Stimulated activated CD4-positive, alpha-beta T cell treated with anti-CD3 and anti-CD28 coated beads, Interleukin-15, amount 100 ng/mL, for 1 hour (primary cell): ENCODE measurements at places on chromosomes 6 and 20.

GRCh38 chr6:91691449-91691848 lies 1104.6 kb upstream of the MAP3K7 start:
- no peak for DNase-seq

- DNase-seq, result no peak
These were observed 18.6 kb upstream of the SPDEF start for GRCh38 chr6:34574647-34575293.

DNA sequence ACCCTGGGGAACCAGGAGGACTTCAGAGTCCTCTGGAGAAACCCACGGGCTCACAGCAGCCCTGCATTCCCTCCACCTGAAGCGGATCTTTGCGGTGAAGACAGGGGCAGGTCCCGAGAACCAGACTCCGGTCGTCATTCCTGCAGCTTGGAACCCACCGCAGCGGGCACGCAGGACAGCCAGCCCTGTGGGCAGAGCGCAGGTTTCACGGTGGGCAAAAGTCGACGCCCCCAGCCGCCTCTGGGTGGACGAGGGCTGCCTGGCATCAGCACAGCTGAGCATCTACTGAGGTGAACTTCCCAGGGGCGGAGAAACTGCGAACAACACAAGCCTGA lies 118.3 kb downstream of the PSMB1 start:
- no peak for DNase-seq

DNA sequence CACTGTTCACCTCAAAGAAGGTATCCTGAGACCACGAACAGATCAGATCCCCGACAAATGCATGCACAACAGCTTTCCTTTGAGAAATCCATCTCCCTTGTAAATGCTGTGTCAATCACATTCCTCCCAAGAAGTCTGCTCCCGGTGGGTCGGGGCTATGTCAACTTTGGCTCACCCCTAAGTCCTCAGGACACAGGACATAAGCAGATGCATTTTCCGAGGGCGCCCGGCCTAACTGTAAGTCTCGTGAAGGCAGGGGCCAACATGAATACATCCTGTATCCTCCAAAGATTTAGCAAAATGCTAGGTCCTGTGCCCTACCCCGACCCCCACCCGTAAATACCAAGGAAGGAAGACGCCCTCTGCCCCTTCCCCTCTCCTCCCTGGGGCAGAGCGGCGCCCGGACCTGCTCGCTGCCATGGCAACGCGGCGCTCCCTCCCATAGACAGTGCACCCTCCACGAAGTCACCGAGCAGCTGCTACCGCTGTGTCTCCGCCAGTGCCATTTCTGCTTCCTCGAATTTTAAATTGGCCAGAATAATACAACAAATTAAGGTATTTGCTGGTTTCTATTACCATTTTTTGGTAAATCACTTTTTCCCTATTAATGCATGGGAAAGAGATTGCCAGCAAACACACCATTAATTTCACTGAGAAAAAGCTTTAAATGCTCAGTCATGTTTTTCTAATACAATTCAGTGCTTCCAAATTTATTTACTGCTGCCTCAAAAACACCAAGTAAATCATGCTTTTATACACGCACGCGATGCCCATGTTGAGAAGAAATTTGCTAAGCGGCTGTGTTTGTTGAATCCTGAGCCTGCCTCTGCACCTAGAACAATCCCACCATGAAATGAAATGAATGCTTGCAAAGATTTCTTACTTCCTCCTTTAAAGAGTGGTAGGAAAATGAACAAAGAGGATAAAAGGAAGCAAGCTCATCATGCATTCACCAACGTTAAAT lies 100.6 kb downstream of the PCSK2 start:
- DNase-seq, result no peak

DNA sequence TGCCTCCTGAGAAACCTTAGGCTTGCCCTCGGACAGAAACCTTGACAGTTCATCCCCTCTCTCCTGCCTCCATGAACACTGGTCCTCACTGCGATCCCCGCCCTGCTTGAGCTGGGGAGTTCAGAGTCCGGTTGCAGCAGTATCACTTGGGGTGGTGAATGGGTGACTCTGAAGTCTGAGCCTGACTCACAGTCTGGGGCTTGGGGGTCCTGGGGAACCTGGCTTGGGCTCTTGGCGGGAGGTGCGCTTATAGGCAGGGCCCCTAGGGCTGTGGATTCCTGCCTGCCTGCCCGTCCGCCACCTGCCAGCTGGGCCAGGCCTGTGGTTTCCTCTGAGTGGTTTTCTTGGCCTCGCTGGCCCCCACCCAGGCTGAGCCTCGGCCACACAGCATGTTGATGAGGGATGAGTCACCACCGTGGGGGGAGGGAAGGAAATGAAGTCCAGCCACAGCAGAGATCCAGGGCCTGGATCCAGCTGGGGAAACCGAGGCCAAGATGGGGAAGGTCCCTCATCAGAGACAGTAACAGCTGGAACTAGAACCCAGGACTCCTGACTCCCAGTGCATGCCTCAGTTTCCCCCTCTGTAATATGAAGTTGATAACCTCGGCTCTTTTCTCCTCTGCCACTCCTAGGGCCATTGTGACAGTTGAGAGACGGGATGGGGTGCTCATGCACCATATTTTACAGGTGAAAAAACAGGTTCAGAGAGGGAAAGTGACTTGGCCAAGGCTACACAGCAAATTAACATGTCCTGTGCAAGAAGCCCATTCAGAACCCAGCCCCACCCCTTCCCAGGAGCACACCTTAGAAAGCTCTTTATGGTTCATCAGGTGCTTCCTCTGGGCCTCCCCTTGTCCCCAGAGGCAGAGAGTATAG lies 9.2 kb downstream of the FOXS1 start:
- no peak for DNase-seq

DNA sequence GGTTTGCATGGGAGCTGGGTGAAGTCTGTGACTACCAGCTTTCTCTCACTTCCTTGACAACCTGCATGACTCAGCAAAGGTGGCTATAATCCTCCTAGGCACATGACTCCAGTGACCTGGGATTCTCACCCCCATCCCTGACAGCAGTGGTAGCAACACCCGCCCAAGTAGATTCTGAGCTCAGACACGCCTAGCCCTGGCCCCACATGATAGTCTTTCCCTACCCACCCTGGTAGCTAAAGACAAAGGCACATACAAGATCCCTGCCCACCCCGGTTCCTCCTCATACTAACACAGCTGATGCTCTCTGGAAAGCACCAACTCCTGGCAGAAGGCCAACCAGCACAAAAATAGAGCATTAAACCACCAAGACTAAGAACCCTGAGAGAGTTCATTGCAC lies 25.9 kb upstream of the CRISP1 start:
- DNase-seq, result no peak

- no peak for DNase-seq
These were observed 475.0 kb upstream of the SULF2 start for GRCh38 chr20:48260129-48260756.

GRCh38 chr6:163192591-163192990 lies 221.9 kb upstream of the QKI start:
- DNase-seq, result no peak

- DNase-seq, result no peak
These were observed 33.7 kb upstream of the VEGFA start for GRCh38 chr6:43736211-43736786.

DNA sequence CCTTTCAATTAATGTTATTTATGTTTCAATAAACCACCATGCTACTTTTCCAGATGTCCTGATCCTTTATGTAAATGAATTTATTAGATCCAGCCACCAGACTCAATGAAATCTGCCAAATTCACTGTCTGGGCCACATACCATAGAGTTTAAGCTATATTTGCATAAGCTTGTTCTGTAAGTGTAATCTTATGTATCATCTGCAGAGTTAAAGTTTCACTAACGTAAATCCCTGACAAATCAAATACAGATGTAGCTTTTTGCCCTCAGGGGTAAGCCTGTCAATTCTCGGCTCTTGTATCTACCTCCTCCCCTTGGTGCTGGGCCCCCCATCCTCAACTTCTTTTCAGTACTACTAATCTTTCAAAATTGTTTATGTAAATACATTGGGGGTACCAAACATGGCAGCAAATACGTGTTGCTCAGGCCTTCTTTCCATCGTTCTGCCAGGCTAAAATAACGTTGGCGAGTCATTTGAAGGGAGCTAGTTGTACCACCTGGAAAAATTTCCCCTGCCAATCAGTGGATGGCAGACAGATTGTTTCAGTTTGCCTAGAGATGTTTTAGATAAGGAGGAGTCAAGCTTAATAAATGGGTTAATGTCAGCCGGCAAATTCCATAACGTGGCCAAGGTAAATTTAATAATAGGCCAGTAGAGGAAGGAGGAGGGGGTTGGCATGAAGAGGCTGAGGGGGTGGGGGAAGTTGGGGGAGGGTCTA lies 79.6 kb downstream of the RPS12 start:
- DNase-seq, result no peak

- no peak for DNase-seq
These were observed 114.3 kb upstream of the BTN3A2 start for GRCh38 chr6:26250698-26251044.

DNA sequence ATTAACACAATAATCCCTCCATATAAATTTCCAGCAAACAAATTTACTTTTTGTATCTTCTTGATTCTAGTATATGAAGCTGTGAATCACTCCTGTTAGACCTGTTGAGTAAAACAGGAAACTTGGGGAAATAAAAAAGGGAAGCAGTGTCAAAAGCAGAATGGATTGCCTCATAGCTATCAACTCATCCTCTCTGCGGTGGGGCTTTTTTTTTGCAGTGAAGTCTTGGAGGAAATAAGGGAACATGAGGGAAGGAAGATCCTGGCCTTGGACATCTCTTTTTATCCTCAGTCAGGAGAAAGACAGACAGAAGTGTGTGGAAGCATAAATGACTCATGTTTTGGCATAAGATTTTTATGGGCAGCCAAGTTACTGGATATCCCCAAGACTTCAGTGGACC lies 332.5 kb downstream of the TFAP2A start:
- no peak for DNase-seq

DNA sequence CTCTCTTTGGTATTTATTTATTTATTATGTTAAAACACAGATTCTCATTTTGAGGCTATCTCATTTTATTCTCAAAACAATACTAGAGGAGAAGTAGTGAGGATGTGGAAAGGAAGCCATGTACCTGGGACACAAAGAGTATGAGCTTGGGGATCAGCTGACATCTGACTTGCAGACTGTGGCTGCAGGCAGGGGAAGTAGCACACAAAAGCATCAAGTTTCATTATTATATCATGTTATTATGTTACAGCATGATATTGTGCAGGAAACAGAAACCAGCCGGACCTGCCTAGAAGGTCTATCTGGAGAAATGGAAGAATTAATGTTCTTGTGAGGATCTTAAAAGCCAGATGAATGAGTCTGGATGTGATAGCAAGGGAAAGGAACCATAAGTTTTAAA lies 248.2 kb downstream of the KHDC1L start:
- no peak for DNase-seq

- no peak for DNase-seq
These were observed 47.8 kb upstream of the ENTPD6 start for GRCh38 chr20:25147716-25148115.

- no peak for DNase-seq
These were observed 29.9 kb upstream of the AGPAT4 start for GRCh38 chr6:161303628-161304340.

DNA sequence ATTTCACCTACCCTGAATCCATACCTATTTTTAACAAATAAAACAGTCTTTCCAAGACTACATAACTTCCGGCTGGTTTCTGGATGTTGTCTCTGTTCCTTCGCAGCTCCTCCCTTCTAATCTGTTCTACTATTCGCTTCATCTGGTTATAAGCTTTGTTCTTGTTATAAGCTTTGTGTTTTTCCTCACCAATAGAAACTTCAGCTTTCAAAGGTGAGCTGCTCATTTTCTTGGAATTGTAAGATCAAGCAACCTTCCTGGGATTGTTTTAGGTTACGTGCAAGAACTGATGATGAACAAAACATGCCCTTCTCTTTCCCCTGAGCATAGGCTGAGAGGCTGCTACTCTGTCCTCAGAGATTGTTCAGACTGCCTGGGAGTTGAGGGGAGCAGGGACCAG lies 2.1 kb downstream of the GFOD1 start:
- no peak for DNase-seq

- DNase-seq, result no peak
These were observed 50.6 kb upstream of the IFNGR1 start for GRCh38 chr6:137269803-137270202.

- DNase-seq, result no peak
These were observed 45.0 kb upstream of the FUCA2 start for GRCh38 chr6:143556529-143556928.

DNA sequence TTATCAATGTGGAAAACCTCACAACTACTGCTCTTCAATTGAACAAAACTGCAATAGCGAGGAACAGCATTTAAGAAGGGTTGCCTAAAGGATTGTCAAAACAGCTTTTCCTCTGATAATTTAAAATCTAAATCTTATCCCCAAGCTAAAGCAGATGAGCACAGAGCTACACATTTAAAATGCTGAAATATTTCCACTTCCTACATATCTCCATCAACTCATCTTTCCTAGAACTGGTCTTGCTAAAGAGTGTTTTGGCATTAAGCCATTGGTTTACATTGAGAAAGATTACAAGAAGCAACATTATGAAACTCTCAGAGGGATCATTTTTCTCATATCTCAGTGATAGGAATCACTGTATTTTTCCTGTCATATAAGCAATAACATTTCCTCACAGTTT lies 3.6 kb downstream of the OR10C1 start:
- DNase-seq, result no peak

GRCh38 chr6:157023958-157024357 lies 246.8 kb downstream of the ARID1B start:
- DNase-seq, result no peak

DNA sequence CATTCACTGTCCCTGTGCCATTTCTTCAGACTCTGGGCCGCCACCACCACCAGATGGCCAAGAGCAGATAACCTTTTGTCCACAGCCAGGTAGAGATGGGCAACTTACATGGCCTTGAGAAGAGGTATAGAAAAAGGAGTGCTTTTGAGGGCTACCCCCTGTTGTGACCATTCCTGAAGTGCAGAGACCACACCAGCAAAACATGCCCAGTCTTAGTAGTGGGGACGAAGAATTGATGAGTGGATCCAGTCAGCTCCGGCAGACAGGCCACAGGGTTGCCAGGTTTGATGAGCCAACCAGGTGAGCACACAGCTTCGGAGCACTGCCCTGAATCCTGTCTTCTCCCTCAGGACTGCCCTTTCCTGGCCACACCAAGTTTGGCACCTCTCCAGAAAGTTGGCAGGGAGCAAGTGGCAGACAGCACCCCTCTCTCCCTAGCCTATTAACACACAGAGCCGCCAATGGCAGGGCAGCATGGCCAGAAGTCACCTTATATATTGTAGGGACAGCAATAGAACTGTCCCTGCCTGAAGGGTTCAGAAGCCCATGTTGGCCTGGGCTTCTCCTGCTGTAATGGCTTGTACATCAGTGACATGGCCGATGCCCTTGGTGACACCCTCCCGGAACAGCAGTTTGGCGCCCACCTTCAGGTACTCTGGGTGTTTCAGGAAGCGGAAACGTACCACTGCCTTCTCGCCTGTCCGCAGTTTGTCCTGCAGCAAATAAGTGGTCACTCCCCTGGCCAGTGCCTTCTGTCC lies 7.8 kb downstream of the GTPBP2 start:
- no peak for DNase-seq

GRCh38 chr6:158972241-158973233 lies 27.5 kb downstream of the RSPH3 start:
- DNase-seq, result no peak

GRCh38 chr6:94401311-94401710 lies 982.0 kb upstream of the EPHA7 start:
- no peak for DNase-seq

- DNase-seq, result no peak
These were observed 12.3 kb upstream of the DEFB112 start for GRCh38 chr6:50062051-50062450.
